ENCODE measurements at places on chromosomes 1 and 21.

GRCh38 chr1:71885171-71885570, 397.2 kb downstream of the NEGR1 start:
- peak; percentile 33 for DNase-seq

GRCh38 chr1:230531103-230531502, 105.0 kb upstream of the PGBD5 start:
- no peak for DNase-seq

DNA sequence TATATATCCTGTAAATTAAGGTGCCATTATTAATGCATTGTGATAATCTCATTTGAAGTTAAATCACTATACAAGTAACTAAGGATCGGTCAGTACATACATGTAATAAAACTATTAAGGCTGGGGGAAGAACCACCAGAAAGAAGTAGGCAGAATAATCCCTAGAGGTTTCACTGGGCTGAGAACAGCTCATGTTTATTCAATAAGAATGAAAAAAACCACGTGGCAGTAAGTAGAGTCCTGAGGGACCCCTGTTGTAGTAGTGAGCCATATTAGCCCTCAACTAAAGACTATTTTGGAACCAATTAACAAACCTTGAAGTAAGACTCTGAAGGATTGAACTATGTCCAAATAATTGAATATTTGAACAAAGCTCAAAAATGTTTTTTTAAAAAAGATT, 46.9 kb upstream of the ADAM30 start:
- DNase-seq = no peak

- DNase-seq = peak; percentile 43
These were observed 187.2 kb downstream of the PCP4 start for GRCh38 chr21:40054403-40054802.

DNA sequence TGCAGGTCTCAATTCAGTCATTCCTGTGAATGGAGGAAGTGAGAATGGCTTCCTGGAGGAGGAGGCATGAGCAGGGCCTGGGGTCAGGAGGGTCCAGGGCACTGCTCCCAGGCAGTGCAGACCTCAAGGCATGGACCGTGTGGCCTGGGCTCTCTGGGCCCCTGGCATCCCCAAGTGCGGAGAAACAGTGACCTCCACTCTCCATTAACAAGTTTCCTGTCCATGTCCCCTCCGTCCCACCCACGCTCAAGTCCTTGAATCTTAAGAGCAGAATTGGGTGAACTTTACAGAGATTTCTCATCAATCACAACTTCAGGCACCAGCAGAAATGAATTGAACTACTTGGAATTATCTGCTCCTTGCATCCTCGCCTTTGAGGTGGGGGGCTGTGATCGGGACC, 211.1 kb downstream of the NPHP4 start:
- DNase-seq = no peak

DNA sequence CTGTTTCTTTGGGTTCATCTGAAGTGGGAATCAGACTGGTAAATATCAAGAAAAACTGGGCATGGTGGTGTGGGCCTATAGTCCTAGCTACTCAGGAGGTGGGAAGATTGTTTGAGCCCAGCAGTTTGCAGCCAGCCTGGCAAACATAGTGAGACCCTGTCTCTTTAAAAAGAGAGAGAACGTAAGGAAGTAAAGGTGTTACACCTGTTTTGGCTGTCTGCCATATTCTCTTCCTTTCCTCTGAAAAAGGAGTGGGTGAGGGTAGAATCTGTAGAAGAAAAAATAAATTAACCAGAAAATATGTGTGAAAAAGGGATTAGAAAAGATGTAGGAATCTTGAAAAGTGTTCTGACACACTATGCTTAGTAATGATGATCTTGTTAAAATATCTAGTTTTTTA, 20.0 kb downstream of the AHCYL1 start:
- DNase-seq = no peak

GRCh38 chr1:9347095-9347850, 54.6 kb downstream of the SPSB1 start:
- DNase-seq = no peak

DNA sequence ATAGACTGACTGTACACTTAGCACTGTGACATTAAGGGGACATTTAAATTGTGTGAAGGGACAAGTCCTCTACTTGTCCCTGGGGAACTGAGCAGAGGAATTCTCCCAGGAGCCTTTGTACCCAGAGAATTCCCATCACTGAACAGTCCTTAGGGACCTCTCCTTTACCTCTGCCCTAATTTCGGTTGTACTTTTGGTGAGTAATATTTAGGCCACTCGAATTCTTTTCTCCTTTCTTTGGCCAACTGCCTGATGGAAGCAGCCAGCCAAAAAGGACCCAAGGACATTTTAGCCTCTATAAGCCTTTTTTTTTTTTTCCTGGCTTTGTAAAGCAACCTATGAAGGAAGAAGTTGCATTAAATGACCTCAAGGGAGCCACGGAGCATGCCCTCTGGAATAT, 71.5 kb downstream of the NR5A2 start:
- DNase-seq = no peak

GRCh38 chr1:9400425-9401079, 107.9 kb downstream of the SPSB1 start:
- DNase-seq = peak; percentile 41

GRCh38 chr1:40592107-40592803, 60.8 kb downstream of the ZNF684 start:
- DNase-seq = peak; percentile 45

- DNase-seq = no peak
These were observed 28.8 kb downstream of the PADI6 start for GRCh38 chr1:17400725-17401341.

- no peak for DNase-seq
These were observed 382.8 kb downstream of the AMY1C start for GRCh38 chr1:104132382-104132973.

DNA sequence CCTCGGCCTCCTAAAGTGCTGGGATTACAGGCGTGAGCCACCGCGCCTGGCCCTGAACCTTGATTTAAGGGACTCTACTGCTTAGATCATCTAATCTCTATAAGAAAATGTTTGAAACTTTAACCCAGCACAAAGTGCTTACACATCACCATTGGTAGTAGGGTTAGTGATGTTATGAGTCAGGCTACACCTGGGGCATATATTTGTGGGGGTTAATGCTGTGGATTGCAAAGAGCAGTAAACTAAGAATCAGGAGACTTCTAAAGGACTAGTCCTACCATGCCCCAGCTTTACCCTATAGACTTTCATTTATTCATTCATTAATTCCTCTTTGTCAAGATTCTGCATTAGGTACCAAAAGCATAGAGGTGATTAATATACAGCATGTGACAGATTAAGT, 880.5 kb downstream of the TTLL7 start:
- no peak for DNase-seq

DNA sequence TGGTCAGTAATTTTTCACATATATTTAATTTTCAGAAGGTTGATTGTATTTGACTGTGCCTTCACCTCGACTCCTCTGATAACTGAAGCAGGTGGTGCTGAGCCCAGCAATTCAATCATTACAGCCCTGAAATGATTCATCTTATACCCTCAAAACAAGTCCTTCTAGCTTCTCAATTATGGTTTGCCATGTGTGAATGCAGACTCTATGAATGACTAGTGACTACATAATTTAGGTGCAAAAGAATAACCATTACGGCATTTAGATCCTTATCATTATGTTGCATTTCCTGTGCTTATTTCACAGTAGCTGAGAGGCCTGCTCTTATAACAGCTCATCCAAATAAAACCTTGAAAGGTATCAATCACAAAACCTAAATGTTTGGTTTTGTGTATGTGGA, 54.0 kb upstream of the COL11A1 start:
- no peak for DNase-seq

GRCh38 chr1:29971703-29972102, 735.4 kb downstream of the PTPRU start:
- DNase-seq = no peak
